Left renal pelvis (tissue), 4 donors: ENCODE measurements at places on chromosomes 16 and 17.

- DNase-seq: no peak
Observed at GRCh38 chr17:72901083-72901482, 191.4 kb downstream of the SLC39A11 start.

DNA sequence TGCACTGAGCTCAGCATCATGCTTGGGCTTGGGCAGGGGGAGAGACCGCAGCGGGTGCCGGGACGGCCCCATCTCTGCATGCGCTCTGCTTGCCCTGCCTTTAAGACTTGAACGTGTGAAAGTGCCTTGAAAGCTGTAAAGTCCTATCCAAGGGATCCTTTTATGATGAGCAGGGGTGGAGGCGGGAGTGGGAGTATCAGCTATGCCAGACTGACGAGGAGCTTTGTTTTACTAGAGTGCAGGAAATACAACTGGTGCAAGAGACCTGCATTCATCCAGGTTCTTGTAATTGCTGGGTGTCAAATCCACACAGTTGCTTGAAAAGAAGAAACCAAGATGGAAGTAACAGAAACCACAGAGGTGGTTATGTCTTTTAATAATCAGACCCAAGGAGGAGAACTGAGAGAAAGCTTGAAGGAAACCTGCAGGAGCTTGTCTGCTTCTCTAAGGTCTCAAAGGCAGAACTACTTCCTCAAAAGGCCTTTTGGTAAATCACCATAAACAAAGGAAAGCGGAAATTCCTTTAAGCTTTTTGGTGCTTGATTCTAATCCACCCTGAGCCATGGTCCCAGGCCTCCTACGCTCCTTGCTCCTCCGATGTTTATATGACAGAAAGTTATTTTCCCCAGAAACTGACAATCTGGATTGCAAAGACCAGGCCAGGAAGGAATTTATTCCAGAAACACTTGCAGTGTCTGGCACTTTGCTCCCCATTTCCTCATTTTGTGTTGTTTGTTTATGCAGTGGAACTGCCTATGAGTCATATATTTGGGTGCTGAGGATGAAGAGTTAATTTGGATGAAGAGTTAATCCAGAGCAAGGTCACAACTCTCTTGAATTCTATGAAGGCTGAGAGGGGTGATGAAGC is 51.3 kb upstream of the FBXO47 start:
- DNase-seq: no peak

GRCh38 chr16:5619304-5619703 is 521.7 kb upstream of the EEF2KMT start:
- no peak for DNase-seq

GRCh38 chr17:32723310-32723955 is 153.5 kb downstream of the MYO1D start:
- DNase-seq: no peak

GRCh38 chr17:16516594-16517051 is 24.6 kb upstream of the LRRC75A start:
- DNase-seq: no peak

GRCh38 chr17:37774504-37774903 is 29.6 kb upstream of the HNF1B start:
- no peak for DNase-seq

- DNase-seq: no peak
Observed at GRCh38 chr17:14903854-14904253, 361.3 kb downstream of the PMP22 start.

DNA sequence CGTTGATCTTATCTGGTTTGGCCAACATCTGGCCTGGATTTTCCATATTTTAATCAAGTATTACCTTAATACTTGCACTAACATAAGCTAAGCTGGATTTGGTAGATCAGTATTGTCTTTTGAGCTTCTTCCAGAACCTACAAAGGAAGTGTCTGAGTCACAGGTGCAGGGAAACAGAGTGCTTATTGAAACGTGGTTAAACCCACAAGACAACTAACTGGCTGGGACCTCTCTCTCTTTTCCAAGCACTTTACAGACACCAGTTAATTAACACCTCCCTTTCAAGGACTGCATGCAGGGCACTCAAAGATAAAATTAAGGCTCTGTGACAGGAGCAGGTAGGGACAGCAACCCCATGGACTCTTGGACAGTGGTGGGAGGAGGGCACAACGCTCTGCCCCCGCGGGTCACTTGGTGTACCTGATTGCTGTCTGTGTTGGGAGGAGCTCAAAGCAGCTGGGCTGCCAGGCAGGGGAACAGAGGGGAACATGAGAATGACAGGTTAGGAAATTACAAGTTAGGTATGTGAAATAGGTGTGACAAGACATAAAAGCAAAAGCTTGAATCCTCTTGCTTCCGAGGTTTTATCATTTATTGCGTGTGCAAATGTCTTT is 133.7 kb upstream of the MON1B start:
- DNase-seq: no peak

GRCh38 chr17:70086516-70086915 is 11.5 kb downstream of the KCNJ16 start:
- no peak for DNase-seq

DNA sequence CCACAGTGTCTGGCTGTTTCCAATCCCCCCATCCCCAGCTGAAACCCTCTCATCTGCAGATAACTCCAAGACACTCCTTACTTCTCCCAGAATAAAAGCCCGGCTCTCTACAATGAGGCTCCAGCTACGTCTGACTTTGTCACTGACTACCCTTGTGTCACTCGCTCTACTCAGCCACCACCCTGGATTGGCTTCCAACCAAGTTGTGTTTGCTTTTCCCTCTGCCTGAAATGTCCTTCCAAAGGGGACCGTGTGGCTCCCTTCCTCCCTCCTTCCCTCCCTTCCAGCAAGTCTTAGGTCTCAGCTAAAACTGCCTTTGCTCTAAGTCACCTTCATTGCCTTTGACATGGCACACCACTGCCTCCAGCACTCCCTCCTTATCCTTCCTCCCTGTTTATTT is 42.8 kb downstream of the CDH1 start:
- DNase-seq: no peak
